ENCODE measurements at places on chromosomes 2 and 18.

GRCh38 chr2:88060907-88061275 lies 5.3 kb upstream of the KRCC1 start:
- no peak for DNase-seq

- DNase-seq = no peak
These were observed 37.4 kb downstream of the VAPA start for GRCh38 chr18:9951022-9951859.

- DNase-seq = no peak
These were observed 107.4 kb upstream of the CTDP1 start for GRCh38 chr18:79572093-79572780.

GRCh38 chr2:42777883-42778805 lies 14.2 kb upstream of the OXER1 start:
- no peak for DNase-seq

DNA sequence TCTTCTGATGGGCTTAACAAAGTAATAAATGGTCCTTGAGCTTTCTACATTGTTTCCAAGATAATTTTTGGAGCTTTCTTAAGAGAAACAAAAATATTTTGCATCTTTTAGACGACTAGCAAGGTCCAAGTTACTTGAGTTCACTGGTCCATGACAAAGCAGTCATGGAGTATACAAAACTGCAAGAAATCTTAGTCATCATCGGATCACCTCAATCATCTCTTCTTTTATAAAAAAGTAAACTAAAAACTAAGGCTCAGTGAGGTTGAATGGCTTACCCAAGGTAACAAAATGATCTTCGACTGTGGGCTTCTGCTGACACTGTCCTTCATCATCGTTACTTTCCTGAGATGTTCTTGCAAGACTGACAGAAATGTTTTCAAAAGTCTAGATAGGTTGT lies 11.9 kb downstream of the FIGN start:
- DNase-seq = no peak

DNA sequence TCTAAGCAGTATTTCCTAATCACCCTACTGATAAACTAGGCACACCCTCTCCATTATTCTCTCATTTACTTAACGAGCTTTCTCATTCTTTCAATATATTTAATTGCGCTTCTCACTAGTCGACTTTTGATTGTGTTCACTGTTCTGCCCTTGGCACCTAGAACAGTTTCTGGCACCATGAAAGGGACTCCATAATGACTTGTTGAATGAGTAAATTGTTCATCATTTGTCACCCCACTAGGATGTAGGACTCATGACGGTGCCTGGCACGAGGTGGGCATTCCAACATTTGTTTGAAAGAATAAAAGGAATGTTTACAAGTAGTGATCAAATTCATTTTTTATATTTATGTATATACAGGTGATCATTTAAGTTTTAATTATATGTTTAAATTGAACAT lies 123.7 kb downstream of the DIS3L2 start:
- no peak for DNase-seq

GRCh38 chr2:20210462-20210861 lies 14.5 kb downstream of the SDC1 start:
- no peak for DNase-seq

DNA sequence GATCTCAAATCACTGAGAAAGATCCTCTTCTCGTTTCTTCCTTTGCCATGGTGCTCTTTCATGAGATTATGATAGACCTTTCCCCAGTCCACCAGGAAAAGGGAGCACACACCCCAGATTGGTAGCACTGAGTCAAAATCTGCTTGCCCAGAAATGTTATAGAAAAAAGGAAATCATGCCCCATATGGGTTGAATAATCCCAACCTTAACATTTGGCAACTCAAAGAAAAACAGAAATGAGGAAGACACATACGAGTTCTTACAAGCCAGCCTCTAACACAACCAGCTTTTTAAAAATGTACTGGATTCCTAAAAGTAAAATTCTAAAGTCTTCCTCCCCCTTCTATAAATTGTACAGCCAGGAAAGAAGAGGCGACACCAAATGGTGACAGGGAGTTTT lies 103.0 kb downstream of the ANKRD44 start:
- no peak for DNase-seq

GRCh38 chr2:63993871-63994270 lies 25.4 kb downstream of the VPS54 start:
- no peak for DNase-seq

GRCh38 chr18:7957297-7957696 lies 390.2 kb downstream of the PTPRM start:
- no peak for DNase-seq

DNA sequence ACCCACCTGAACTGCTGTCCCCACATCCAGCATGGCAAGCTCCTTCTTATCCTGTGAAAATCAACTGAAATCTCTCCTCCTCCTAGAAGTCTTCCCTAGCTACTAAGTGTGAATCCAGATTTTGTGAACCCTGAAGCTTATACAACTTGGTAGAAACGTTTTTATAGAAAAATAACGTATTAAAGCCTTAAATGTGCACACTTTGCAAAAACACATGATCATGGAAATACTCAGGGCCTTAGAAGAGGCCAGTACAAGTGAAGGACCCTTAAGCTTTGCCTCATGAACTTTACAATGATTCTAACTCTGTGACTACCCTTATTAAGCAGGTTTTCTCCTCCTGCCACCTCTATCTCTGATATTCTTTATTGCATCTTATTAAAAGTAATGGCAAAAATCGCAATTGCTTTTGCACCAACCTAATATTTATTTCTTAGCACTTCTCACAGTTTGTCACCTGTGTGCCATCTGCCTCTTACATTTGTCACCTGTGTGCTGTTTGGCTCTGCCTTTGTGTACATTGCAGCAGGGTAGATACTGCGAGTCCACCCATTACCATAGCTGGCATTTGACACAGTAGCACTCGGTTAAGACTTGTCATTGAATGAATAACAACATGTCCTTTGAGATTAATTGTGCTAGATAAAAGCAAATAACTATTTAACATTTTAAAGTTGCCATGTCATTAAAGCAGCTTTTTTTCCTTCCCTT lies 42.2 kb downstream of the FRZB start:
- DNase-seq = no peak

DNA sequence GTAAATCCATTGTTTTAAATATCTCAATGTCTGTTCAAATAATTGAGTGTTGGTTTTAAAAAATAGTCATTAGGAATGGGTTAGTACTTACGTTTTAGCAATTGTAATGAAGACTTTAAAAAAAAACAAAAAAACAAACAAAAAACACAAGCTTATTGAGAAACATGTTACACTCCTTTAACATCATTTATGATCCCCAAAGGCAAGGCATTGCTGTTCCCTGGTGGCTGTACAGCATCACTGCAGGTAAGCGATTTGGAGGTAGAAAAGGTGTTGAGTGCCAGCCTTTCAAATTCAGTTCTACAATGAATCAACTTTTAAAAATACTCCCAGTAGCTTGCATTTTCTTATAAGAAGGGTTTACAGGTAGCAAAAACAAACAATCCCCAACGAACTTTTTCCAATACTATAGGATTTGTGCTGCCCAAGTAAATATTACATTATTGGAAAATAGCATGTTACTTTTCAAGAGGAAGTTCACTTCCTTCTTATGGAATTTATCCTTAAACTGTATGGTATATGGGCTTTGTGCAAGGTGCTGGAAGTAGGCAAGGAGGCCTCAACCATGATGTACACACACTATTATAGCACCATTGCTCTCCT lies 27.5 kb downstream of the CNRIP1 start:
- peak; percentile 19 for DNase-seq

GRCh38 chr2:32624812-32625211 lies 3.0 kb upstream of the TTC27 start:
- DNase-seq = no peak

DNA sequence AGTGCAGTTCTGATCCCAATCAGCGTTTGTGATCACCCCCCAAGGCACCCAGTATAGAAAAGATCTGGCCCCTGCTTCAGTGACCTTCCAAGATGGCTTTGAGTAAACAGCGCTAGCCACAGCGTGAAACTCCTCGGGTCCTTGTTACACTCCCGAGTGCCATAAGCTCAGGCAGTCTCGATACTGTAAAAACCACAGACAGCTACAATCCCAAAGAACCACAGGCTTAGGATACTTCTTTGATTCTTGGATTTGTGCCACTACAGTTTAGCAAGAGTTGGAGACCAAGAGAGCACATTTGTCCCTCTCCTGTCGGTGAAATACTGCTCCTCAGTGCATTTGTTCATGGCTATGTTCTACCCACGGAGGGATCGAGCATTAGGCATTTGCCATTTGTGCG lies 352.5 kb upstream of the ZNF521 start:
- no peak for DNase-seq

- DNase-seq = no peak
These were observed 52.4 kb downstream of the STK39 start for GRCh38 chr2:168194784-168195522.

DNA sequence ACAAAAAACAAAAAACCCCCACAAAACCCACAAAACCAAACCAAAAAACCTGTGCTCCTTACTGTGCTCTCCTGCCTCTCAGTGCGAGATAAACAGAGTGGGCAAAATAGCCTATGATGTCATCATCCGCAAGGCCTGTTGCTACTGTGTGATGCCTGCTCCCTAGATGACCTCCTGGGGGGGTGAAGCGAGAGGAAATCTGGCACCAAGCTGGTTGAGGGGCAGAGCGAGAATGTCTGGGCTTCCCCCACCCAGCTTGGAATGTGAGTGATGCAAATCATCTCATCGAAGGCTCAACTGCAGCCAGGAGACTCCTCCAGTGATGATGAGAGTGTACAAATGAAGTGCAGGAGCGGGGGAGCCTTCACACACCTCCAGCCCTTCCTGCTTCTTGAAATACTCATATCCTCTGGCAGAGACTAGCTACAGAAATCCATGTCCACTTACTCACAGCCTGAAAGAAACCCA lies 57.7 kb upstream of the MAP4K3 start:
- peak; percentile 63 for DNase-seq

- DNase-seq = no peak
These were observed 226.8 kb downstream of the TNS1 start for GRCh38 chr2:217775920-217776503.

GRCh38 chr18:36850527-36851201 lies 21.7 kb downstream of the KIAA1328 start:
- DNase-seq = no peak

DNA sequence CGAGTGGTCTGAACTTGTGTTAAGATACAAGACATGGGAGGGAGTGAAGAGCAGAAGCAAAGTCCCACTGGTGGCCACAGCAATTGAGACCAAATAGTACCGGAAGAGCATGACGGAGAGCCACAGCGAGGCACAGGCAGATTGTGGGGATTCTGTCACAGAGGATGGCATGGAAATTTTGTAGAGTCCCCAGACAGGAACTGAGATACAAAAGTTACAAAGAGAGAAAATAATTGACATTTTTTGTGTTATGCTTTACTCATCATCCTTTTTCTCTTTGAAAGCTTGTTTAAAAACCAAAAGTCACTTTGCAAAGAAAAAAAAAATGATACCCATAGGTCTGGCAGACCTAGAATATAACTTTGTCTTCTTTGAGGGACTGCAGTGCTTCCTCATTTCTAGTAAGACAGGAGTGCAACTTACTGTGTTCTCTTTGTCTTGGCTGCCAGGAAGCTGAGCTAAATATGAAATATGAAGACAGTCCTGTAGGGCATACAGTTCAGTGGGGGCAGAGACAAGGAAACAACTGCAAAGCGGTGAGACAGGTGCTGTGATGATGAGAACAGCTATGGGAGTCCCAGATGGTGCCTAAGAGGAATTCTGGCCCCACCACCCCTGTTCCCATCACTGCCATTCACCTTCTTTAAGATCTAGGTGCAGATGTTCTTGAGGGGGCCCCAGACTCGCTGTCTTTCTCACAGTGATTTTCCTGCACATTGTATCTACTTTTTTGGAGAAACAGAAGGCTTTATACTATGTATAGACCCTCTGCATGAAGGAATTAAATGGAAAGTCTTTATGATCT lies 5.2 kb downstream of the ARHGAP25 start:
- DNase-seq = no peak

DNA sequence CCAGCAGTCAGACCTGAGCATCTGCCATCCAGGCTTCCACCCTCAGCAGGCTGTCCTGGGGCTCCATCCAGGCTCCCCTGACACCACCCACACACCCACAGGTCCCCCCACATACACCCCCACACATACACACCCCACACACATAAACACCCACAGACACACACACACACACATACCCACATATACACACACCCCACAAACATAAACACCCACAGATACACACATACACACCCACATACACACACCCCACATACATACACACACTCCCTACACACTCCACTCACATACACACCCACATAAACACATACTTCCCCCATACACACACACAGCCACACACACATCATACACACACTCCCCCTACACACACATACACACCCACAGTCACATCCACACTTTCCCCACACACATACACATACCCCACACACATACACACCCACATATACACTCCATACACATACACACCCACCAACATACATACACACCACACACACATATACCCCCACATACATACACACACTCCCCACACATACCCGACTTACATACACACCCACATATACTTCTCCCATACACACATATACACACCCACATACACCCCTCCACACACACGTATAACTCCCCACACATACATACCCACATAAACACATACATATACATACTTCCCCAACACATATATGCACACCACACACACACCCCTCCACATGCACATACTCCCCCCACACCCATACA lies 183.3 kb upstream of the ETAA1 start:
- DNase-seq = no peak

DNA sequence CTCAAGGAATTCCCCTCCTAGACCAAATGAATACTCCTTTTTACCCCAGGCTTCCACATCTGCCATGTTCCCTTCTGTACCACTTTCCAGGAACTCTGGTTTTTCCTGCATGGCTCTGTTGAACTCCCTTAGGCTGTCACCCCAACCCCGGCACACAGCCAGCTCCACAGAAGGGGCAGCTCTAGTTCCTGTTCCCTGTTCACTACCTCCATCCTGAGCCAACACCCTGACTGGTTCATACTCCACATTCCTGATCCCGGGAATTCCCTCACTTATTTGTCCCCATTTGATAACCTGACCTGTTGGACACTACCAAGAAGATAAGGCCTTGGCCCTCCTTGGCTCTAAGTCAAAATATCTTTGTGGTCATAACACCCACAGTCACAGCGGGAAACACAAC lies 280.9 kb upstream of the RAB6C start:
- no peak for DNase-seq

- no peak for DNase-seq
These were observed 6.6 kb upstream of the CAB39 start for GRCh38 chr2:230706053-230706521.

GRCh38 chr2:236597629-236598028 lies 28.0 kb downstream of the ACKR3 start:
- no peak for DNase-seq

Data from H54 (cell line).